ENCODE measurements at places on chromosomes 3 and 15.

DNA sequence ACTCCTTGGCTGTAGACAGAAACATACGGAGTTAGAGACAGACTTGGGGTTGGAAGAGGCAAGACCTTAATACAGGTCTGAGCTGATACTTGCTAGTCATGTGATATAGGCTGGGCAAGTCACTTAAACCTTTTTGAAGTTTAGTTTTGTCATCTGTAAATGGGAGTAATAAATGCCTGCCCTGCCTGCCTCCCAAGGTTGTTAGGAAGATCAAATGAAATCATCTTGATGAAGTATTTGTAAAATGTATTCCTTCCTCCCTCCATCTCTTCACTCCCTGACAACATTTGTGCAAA lies 2.9 kb downstream of the PXK start:
- no peak for DNase-seq

DNA sequence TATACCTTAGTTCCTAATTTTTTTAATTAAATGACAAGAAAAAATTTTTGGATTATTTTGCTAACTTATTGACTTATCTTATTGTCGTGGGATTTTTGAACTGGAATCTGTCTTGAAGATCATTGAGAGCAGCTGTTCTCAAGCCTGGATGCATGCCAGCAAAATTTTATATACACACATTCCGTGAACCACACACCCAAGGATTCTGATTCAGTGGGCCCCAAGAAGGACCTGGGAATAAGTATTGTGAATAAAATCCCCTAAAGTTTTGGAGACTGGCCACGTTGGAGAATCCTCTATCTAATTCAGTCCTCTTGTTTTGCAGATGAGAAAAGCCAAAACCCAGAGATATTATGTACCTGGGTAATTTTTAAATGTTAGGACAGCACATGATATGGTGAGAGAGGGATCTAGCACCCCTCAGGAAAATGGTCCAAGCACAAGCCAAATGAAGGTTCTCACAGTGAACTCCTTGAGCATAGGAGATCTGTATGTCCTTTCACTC lies 55.2 kb downstream of the UNC13C start:
- peak; percentile 48 for DNase-seq

- peak; percentile 28 for DNase-seq
These were observed 176.9 kb upstream of the LMCD1 start for GRCh38 chr3:8324747-8325146.

GRCh38 chr3:170189398-170190256 lies 8.1 kb upstream of the PHC3 start:
- no peak for DNase-seq

DNA sequence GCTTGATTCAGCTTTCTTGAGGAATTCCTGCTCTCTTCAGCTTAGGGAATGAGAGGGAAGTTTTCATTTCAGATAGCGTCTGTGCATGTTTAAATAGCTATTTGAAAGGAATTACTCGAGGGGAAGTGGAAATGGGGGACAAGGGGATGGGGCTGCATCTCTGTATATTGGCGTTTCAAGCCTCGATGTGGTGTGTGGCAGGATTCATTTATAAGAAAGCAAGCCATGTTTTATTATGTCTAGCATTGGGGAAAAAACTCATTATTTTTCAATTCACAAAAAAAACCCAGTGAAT lies 1.0 kb downstream of the ATP2C1 start:
- DNase-seq: no peak

DNA sequence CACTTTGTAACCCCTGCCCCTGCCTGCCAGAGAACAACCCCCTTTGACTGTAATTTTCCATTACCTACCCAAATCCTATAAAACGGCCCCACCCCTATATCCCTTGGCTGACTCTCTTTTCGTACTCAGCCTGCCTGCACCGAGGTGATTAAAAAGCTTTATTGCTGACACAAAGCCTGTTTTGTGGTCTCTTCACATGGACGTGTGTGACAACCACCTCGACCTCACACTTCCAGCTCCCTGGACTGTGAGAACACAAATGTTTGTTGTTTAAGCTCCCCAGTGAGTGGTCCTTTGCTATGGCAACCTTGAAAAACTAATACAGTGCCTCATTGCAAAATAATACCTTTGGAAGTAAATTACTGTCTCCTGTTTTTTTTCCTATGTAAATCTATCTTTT lies 299.2 kb upstream of the POU1F1 start:
- DNase-seq: peak; percentile 1

DNA sequence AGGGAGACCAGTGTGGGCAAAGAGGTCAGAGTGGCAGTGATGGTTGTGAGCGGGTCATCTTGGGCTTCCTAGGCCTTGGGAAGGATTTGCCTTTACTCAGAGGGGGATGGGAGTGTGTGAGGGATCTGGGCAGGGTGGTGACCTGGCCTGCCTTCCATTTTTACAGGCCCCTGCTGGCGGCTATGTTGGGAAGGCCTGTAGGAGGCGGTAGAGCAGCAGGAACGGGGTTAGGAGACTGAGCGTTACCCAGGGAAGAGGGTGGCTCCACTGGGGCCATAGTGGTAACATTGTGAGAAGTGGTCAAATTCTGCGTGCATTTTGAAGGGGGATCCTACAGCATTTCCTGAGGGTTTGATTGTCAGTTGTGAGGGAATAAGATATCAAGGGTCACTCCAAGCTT lies 307.3 kb upstream of the CTDSPL start:
- no peak for DNase-seq

DNA sequence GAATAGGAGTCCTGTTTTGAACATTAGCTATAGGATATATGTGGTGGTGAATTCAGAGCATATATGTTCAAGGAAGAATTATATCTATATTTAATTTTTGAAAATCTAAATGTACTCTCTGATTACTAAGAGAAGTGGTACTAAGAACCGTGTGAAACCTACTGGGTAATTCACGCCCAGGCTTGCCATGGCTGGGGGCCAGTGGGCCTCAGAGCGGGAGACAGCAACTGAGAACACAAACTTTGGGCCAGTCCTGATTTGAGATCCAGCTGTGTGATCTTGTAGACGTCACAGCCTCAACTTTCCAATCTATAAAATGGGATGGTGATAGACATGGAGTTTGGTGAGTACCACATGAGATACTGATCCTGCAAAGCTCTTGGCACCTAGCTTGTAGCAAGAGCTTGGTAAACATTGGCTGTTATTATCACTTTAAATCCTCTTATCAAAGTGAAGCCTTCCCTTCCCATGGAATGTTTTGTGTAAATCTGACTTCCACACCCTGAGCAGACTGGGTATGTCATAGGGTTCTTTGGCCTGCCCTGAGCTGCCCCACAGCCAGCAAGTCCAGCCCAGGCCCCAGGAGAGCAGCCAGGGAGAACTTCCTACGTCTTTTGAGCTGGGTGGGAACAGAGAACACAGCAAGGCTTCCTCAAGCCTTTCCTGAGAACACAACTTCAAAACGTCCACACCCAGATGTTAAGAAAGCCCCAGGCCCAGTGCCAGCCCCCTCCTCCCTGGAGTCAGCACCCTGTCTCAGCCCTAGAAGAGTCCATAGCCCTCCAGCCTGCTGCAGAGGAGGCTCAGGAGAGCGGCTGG lies 8.2 kb upstream of the PAQR5 start:
- DNase-seq: no peak

DNA sequence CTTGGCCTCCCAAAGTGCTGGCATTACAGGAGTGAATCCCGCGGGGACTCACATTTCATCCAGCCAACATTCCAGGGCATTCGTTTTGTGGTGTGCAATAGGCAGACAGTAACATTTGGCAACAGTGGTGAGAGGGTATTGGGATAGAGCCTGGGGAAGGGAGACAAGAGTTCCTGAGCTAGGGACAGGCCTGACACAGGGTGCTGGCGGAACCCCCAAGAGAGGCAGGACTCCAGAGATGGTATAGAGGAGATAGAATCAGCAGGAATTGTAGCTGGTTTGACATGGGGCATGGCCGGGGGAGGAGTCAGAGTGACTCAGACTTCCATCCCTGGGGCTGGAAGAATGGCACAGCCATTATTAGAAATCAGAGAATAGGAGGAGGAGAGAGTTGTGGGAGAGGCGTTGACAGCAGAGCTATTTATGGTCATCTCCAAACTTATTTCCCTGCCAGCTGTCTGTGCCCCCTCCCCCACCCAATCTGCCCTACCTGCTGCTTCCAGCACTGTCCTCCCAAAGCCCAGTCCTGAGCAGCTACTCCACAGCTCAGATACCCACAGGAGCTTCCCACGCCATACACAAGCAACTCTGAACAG lies 4.4 kb upstream of the IDH2 start:
- DNase-seq: peak; percentile 62

DNA sequence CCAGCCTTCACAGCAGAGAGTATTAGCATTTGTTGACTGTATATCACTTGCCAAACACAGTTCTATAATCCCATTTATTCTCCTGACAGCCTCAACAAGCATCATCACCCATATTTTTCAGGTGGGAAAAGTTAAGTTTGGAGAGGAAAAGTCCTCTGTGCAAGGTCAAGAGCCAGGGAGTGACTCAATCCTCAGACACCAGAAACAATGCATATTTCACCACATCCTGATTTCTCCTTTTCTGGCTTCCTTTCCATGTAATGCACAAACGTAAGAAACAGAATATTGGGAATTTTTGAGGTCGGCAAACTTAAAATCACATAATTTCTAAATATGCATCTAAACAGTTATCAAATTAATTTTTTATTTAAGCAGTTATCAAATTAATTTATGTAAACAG lies 116.0 kb upstream of the GADL1 start:
- DNase-seq: peak; percentile 59

GRCh38 chr3:125367403-125368230 lies 7.5 kb downstream of the ZNF148 start:
- DNase-seq: peak; percentile 26

GRCh38 chr3:182671942-182672341 lies 121.4 kb upstream of the ATP11B start:
- DNase-seq: peak; percentile 47

GRCh38 chr3:126348308-126348920 lies 8.8 kb downstream of the KLF15 start:
- DNase-seq: no peak

DNA sequence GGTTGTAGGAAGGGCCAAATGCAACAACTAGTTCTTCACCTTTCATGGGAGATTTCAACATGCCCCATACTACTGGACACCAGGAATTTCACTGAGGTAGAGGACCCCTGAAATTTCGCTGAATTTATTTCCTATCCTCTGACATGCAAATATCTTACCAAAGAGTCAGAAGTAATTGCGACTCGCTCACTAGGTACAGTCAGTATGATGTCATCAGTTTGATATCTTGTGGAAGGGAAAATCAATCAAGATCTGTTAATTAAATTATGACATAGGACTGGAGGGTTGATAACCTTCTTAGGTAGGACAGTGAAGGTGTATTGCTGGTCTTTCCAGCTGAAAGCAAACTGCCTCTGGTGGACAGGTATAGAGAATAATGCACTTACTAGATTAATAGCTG lies 74.9 kb upstream of the TNIK start:
- DNase-seq: no peak

DNA sequence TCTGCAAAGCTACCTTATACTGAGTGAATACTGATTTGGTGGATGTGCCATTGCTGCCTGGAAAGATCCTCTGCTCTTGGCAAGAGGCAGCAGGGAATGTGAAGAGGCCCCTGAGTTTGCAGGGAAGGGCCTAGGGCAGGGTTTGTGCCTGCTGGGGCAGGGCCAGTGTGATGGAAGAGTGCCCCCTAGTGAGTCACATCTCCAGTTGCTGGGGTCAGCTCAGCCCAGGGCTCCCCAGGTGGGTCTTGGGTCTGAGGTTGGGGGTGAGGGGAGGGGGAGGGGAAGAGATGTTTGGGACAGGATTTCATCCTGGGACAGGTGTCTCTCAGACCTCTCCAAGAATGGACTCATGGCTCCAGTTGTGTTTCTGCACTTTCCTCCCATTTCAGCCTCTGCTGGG lies 4.1 kb upstream of the AMOTL2 start:
- DNase-seq: no peak

- no peak for DNase-seq
These were observed 38.3 kb upstream of the SNRPN start for GRCh38 chr15:24916305-24917009.

DNA sequence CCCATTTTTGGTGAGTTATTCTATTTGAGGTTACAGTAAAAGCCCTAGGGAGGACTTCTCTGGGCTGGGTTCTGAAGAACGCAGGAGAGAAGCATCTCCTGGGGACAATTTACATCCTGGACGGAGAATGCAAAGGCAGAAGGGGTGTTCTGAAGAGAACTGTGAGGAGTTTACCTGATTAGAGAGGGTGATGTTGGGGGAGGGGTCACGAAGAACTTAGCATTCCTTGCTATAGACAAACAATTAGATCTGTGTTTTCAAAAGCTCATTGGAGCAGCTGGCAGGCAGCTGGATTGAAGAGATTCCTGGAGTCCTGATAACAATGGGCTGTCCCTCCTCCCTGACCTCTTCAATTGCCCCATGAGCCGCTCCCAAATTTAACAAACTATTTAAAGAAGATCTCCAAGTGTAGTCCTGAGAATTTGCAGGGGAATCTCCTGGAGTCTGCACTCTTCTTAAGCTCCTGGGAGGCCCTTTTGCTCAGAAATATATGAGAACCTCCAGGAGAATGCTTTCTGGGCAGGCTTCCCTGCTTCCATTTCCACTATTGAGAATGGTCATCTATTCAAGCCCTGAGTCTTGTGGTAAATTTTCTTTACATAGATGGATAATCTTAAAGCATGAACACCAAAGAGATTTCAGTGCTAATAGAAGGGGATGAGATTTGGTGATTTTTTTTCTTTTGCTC lies 55.3 kb downstream of the ARHGAP31 start:
- DNase-seq: no peak

DNA sequence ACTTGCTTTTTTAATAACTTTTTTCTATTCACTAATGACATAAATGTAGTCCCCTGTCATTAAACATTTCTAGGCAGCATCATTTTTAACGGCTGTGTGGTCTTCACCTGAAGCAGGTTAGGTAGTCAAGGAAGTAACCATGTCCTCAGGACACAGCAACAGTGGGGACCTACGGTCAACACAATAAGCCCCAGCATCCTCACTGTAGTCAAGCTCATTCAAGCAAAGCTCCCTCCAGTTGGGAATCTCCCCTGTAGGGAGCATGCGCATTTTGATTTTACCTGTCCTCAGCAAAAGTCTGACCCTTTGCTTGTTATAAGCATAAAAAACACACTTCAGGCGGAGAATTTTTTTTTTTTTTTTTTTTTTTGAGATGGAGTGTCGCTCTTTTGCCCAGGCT lies 151.4 kb downstream of the SHQ1 start:
- no peak for DNase-seq

DNA sequence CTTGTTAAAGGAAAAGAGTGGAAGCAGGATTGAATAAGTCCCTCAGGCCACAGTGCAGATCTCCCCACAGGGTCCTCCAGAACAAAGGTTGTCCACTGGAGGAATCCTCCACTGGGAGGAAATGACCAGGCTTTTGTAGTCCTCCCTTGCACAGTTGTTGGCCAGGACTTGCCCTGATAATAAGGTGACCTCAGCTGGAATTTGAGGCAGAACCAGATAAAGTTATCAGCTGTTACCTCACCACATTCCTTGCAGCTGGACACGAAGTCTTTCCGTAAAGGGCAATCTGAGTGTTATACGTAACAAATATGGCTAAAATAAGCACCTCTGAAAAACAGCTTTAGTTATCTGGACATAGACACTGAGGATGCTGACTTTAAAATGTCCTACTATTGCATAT lies 83.5 kb upstream of the NAALADL2 start:
- peak; percentile 2 for DNase-seq

DNA sequence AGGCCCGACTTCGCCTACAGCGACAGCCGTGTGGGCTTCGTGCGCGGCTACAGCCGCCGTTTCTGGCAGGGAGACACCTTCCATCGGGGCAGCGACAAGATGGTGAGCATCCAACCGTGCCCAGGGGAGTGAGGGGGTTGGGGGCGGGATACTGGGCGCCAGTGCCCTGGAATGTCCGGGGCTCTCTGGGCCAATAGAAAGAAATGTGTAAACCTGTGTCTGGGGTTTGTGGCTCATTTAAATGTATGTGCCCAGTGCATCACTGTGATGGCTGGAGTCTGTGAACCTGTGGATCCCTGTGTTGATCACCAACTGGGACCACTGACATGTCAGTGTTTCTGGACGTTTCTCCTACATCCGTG lies 423 bp downstream of the CHAC1 start:
- DNase-seq: no peak
